NCI-H226 (cell line): ENCODE measurements at places on chromosomes 13 and 19.
A peak's percentile ranks its signal among the peaks of the same experiment; 100 is the strongest.

GRCh38 chr19:17909003-17909732 is 23.6 kb upstream of the CCDC124 start:
- no peak for DNase-seq

- no peak for DNase-seq
Measured at GRCh38 chr19:45173816-45174215, 4.2 kb downstream of the TRAPPC6A start.

DNA sequence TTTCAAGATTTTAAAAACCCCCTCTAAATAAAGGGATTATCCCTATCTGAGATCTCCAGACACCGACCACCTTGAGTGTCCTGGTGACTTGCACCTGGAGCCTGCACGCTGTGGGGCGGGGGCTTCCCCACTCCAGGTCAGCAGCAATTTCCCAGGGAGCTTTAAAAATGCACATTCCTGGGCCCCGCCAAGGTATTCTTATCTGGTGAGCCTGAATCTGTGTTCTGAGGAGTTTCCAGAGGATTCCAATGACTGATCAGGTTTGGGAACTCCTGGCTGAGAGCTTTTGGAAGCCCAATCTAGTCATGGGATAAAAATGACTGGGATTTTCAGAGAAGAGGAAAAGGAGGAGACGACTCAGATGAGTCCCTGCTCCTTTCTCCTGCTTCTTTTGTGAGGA is 66.1 kb downstream of the FGF9 start:
- DNase-seq = no peak

- no peak for DNase-seq
Measured at GRCh38 chr19:53647792-53648191, 16.0 kb downstream of the DPRX start.

- DNase-seq = no peak
Measured at GRCh38 chr19:2945575-2946184, 909 bp upstream of the ZNF77 start.

DNA sequence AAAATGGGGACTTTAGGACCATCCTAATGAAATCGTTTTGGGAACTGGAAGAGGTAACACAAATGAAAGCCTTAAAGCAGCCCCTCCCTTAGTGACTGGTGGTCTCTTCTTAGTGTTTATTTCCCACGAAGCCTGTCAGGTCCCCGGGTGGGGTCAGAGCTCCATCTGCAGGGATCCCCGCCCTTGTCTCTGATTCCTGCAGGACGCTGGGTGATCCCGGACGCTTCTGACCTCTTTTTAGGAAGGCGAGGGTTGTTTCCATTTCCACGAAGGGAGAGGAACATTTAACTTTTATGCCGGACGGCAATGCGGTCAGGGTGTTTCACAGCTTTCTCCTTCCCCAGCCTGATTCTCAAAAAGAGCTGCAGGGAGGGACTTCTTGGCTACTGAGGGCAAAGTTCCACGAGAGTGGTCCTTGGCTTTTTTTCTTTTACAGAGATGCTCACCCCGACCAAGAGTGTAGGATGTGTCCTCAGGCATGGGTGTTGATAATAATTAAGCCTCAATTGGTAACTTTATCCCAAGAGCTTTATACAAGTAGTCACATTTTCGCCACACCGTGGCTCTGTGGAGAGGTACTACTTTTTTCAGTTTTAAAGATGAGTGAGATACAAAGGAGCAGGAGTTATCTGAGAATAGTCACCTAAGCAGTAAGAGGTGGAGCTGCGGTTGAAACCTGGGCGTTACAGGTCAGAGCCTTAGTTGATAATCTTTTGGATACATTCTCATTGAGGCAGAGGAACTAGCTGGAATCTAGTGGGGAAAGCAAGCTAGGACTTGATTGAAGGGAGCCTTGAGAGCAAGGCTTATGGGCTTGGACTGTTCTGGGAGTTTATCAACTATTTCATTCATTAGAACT is 813 bp downstream of the ZNF284 start:
- no peak for DNase-seq

DNA sequence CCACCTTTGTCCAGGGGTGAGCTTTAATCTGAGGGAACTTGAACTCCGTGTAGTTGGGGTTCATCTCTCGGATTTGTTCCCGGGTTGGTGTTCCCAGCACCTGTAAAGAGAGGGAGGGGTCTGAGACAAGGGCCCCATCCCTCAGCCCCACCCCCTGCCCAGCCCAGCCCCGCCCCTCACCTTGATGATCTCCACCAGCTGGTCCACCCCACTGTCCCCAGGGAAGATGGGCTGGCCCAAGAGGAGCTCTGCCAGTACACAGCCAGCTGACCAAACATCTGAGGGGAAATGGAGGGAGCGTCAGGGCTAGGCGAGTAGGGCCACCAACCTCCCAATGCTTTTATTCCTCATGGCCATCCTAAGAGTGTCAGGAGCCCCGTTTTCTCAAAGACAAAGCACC is 9.3 kb downstream of the GSK3A start:
- DNase-seq = no peak

DNA sequence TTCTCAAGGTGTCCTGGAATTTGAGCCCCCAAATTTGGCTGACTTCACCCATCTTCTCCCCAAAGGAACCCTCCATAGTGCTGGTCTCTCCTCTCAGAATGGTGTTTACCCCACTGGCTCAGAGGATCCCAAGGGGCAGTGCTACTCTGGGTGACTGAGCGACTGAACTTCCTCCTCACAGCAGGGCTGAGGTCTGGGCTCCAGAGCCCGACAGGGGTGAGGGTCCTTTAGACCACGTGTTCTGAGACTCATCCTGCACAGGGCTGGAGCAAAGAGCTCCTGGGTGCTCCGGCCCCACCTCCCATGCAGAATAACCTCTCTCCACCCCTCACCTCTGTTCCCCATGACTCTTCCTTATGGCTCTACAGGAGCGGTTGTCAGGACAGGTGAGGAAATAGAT is 23.2 kb upstream of the CD33 start:
- no peak for DNase-seq

DNA sequence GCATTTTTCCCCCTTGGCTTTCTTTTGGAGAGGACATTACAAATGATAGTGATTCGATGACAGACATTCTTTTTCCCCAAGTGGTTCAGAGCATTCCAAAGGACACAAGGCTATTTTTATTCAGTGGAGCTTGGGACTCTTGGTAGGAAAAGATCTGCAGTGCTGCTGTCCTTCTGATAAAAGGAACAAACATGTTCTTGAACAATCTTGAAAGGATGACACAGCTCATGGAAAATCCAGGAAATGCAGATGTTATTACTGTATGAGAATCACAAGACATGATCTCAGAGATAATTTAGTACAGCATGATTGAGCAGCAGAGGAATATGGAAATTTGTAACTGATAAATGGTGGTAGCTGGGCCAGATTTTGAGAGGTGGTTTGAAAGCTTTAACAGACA is 96.2 kb upstream of the RFC3 start:
- DNase-seq = no peak

DNA sequence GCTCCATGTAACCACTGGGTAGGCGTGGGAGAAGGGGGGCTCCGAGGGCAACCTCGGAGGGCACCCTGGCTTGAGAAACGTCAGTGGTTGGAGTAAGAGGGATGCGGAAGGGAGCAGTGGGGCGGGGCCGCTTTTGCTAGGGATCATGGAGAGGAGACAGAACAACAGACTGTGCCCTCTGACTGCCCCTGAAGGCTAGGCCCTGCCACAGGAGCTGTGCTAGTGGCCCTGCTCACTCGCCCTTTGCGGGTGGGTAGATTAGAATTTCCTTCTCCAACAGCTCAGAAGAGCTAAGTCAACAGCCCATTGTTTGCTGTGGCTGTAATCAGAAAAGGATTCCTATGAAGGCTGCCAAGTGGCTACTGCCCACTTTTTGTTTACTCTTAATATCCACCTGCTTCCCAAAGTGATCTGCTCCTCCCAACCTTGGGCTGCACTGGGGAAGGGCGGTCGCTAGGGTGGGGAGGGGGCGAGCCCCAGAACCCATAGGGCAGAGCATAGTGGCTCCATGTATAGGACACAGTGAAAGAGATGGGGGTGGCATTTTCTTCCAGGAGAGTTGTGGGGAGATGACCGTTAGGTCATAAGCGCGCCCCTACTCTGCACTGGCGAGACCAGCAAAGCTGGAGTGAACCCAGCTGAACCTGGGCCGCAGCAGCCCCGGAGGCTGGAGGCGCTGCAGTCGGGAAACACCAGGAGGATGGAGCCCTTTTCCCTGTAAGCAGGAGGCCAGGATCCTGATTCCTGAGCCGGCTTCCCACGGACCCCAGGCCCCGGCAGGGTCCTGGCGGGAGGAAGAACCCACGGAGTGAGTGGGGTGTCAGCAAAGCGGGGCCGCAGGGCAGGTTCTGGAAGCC is 1.9 kb upstream of the C1QTNF9 start:
- no peak for DNase-seq

DNA sequence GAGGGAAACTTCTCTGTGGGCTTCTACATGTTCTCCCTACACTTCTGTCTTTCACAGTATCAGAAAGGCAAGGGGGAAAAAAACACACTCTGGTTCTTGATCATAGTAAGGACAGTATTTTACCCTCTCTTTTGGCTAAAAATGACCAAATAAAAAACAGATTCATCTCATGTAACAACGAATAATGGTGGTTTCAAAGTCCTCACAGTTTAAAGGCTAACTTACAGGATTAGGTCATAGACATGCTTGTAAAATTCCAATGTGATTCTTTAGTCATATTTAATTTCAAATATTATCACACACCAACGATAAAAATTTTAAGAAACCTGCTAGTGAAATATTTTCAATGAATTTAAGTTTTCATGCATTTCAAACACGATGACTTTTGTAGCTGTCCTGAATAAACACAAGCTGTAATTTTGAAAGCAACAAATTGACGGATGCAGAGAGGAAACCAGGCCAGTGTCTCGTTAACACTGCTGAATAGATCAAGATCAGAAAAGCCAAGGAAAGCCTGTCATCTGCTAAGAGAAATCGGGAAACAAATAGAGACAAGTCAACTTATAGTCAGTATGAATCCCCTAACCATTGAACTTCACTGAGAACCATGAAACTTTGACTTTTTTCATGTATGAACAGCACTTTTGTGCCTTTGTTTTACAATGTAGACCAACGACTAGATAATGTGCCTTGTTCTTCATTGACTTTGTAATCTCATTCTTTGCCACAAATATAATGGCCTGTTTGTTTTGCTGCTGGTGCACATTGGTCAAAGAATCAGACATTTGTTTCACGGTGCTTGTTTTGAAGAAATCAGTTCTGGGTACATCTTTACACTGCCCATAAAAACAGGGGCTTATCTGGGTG is 22.0 kb downstream of the MBNL2 start:
- DNase-seq = no peak

DNA sequence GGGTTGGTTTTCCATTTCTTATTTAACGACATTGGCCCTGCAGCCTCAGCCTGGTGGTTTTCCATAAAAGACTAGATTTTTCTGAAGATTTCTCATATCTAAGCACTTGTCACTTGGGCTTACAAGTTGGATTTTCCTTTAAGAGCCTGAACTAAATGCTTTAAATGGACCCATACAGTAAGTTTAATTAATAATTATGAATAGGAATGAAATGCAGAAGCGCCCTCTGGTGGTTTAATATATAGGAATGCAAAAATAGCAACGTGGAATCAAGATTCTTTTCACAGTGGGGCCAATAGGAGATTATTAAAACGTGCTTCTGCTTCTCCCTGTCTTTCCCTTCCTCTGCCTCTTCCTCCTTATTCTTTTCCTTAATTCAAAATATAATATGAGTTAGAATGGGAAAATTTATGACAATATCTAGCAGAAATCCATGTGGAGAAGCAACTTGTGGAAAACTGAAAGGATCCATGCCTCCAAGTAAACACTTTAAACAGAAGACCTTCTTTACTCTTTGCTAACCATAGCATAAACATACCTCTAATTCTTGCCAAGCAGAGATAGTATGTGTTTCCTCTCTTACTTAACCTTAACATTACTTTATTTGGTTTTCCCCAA is 324.0 kb downstream of the GPC5 start:
- no peak for DNase-seq

DNA sequence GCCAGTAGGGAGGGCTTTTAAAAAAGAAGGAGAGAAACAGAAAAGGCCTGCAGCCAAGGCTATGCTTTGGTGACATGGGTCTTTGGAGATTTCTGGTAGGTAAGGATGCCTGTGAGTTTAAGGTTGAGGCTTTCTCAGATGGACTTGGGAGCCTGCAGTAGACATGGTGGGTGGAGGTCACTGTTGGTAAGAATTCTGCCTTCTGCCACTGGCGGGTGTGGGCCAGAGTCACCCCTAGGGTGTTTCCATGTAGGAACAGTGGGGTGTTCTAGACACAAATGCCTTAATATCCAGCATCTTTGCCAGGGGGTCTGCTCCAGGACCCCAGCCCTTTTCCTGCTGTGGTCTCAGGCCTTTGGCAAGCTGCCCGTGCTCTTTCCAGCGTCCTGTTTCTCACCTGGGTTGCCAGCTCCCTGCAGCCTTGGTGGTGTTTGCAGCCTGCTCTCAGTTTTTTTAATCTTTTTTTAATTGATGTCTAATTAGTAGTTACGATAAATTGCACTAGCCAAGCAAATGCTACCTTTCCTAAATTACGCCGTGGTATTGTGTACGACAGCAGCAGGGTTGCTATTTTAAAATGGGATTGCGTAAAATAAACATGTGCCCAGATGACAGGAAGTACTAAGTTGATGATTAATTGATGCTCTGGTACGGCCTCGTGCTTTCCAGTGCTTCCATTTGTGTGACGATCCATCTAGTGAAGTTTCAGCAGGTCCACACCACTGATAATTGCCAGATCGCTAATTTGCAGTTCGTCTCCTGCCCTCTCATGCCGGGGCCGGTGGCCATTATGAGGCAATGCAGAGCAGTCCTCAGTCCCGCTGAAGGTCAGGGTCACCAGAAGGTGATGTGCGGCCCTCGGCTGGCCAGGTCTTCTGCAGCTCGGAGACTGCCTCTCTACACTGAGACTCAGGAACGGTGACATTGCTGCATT is 35.3 kb upstream of the NPAS1 start:
- DNase-seq = no peak

DNA sequence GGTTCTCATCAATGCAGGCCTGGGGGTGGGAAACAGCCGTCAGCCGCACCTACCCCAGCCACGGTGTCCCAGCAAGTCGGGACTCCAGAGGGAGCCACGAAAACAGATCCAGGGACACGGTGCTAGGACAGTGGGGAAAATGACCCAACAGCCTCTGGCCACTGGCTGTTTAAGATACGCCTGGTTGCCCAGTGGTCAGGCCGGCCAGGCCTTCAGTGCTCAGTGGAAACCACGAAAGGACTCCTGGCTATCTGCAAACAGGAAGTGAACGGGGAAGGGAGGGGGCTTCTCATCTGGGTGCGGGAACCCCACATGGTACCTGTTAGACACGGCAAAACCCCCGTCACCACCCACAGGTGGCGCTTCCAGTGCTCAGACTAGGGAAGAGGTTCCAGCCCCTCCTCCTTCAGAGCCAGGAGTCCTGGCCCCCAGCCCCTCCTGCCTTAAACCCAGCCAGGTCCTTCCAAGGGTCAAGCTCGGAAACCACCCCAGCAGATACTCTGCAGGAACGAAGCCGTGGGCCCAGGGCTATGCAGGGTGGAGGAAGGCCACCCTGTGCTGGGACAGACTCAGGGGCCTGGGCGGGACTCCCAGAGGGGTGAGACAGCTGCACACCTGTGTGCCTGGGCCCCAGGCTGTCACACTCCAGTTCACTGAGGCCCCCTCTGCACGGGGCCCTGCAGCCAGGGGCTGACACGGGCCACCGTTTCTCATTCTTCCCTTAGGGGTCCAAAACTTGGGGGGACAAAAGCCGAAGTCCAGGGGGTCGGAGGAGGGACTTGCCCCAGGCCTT is 4.5 kb downstream of the PPP1R12C start:
- peak; percentile 29 for DNase-seq
